ENCODE measurements at places on chromosomes 1 and 21.
A peak's percentile ranks its signal among the peaks of the same experiment; 100 is the strongest.

GRCh38 chr1:83702356-83702755 lies 296.6 kb downstream of the TTLL7 start:
- DNase-seq: no peak

DNA sequence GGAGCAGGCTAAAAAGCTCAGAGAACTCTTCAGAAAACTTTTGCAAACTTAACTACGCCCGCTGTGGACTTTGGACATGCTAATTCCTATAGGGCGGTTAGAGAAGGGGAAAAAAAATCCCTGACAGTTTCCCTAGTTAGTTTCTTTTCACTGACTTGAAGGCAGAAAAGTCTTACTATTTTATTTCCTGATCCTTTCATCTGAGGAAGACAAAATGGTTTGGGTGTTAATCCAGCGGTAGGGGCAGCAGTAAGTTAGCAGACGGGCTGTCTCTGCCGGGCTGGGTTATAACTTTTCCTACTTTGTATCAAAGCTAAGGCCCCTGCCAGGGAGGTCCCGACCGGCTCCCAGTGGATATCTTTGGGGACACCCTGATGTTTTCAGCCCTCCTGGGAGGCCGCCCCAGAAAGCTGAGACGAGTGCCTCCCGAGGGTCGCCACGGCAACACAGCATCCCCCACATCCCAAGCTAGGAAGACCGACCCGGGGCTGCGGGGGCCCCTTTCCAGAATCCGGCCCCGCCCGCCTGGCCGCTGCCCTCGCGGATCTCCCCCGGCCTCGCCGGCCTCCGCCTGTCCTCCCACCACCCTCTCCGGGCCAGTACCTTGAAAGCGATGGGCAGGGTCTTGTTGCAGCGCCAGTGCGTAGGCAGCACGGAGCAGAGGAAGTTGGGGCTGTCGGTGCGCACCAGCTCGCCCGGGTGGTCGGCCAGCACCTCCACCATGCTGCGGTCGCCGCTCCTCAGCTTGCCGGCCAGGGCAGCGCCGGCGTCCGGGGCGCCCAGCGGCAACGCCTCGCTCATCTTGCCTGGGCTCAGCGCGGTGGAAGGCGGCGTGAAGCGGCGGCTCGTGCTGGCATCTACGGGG lies 162.6 kb downstream of the RUNX1 start:
- DNase-seq: no peak

DNA sequence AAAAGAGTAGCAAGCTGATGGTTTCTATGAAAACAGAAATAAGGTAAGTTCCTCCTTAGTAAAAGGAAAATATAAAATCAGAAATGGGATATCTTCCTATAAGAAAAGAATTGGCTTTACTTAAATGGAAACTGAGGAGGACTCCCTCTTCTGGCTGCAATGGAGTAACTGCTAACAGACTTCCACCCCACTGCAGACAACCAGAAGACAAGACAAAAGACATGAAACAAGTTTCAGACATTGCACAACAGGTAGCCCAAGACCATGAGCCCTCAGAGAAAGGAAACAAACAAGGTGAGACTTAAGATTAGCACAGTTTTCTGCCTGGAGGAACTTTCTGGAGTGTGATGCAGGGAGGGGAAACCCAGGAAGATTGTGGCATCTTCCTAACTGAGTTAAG lies 17.0 kb upstream of the OLFML2B start:
- no peak for DNase-seq

DNA sequence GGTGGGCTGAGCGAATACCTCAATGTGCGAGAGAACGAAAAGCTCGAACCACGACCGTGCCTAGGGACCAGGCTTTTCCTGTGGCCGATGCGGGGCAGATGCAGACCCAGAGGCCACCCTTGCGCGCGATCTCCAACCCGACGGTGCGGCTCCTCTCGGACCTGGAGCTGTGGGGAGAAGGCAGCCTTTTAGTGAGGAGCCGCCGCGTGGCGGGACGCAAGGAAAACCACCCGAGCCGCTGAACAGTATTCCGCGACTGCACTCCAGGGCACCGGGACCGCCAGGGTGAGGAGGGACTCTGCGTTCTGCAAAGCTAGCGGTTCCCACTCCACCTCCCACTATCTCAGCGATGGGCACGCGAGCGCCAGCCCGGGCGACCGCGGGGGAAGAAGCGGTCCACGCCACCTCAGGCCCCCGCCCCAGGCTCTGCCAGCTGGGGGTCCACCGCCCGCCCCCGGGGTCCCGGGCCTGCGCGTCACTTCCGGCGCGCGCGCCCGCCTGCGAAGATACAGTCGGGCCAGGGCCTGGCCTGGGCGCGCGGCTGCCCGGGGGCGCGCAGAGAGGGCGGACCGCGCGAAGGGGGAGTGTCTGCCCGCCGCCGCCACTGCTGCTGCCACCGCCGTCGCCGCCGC lies 66.5 kb upstream of the PRKACB start:
- peak; percentile 55 for DNase-seq

DNA sequence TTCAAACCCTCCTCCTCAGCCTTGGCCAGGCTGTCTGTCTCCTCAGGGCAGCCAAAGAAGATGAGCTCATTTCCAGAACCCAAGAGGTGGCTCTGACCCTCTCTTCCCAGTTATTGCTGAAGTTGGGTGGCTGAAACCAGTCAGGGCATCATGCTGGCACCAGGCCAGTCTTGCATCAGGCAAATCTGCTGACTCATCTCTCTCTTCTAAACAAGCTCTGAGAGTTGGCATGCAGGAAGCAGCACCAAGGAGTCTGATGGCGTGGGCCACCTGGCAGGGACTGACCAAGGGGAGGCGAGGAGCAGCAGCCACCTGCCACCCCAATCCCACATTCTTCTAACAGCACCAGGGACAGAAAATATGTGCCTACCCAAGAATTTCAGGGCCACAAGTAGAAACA lies 104.8 kb upstream of the ATP1A1 start:
- DNase-seq: no peak

DNA sequence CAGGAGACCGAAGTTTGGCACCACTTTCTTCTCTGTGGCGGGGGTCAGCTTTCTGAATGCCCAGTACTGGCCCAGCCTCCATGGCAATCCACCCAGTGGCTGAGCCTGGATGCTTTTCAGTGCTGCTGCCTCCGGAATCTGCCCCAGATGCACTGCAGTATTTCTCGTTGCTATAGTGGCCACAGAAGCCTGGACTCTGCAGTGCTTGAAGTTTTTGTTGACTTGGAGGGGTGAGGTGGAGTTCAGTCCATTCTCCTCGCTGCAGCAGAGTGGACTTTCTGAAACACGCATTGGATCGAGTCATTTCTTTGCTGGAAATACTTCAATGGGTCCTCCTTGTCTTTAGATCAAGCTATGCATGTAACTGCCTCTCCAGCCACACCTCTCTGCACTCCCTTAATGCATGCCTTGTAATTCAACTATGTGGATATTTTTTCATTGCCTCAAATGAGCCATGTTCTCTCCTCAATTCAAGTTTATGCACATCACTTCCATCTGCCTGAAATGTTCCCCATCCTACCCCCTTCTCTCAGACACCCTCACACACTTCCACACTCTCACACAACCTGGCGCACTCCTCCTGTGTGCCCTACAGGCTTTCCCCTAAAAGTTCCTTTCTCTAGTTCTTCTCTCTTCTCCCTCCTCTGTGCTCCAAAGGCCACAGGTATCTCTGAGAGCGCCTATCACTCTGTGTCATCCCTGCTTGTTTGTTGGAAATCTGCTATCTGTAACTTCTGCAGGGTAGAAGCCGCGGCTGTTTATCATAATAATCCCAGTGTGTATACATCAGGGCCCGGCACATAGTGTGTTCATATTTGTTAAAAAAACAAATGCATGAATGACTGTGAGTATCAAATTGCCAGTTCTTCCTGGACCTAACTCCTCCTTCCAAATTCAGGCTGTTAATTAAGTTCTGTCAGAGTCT lies 16.5 kb downstream of the ADAM30 start:
- DNase-seq: no peak

DNA sequence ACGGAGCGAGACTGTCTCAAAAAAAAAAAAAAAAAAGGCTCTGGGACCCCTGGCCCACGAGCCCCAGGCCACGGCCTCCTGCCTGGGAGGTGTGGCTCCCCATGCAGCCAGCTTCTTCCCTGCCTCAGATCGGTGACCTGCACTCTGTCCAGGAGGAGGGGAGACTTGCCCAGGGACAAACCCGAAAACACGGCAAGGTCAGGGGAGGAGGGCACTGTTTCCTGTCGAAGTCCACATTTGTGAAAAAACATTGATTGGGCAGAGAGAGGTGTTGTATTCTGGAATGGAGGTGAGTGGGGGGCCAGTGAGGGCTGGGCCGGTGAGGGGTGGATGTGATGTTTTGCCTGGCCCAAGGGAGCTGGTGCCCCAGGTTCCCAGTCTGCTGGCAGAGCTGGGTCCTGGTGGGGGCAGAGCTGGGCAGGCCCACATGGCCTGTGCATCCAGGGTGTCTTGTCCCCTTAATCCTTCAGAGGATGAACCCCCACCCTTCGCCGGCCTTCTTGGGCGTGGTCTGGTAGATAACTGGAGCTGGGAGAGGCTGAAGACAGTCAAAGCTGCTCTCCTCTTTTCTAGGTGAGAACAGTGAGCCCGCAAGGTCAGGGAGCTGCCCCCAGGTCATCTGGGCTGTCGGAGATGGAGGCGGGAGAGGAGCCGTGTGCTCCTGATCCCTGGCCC lies 12.4 kb upstream of the FAAP20 start:
- no peak for DNase-seq

DNA sequence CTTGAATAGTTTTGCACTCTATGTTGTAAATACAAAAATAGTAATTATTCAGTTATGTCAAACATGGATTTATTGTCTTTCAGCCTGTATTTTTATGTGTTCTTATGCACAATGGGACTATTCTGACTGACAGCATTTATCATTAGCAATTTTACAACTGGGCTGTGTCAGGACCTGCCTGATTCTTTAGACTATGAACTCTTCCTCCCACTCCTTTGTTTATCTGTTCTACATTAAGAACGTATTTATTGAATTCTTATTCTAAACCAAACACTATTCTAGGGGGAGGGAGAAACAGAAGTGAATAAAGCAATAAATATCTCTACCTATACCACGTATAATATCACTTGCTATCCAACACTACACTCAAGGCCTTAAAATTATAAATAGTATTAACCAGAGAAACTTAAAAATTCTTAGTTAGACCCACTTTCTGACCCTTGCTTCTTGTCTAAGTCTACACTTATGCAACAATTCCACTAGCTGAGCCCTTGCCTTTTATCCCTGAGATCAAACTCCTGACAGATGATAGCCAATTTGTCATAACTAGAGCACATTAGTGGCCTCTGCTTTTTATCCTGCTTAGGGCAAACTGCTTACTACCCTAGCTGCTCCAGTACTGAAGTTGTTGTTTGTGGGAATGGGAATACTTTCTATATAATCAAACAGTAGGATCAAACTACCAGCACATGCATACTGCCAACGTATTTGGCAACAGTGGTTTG lies 494.3 kb downstream of the BRINP3 start:
- DNase-seq: no peak

DNA sequence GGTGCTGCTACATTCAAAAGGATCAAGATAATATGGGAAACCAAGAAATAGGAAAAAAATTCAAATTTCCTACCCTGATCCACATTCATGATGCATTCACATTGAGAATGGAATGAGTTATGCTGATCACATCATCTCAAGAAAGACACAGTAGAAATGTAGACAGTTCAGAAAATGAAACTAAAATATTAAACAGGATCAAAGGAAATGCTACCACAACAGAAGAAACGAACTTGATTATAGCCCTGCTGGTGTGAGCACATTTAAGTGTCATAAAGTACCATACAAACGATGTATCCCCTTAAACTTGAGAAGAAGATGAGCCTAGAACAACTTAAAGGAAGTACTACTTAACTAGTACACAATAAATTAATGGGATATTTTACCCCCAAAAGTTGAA lies 21.3 kb downstream of the SYDE2 start:
- DNase-seq: no peak

DNA sequence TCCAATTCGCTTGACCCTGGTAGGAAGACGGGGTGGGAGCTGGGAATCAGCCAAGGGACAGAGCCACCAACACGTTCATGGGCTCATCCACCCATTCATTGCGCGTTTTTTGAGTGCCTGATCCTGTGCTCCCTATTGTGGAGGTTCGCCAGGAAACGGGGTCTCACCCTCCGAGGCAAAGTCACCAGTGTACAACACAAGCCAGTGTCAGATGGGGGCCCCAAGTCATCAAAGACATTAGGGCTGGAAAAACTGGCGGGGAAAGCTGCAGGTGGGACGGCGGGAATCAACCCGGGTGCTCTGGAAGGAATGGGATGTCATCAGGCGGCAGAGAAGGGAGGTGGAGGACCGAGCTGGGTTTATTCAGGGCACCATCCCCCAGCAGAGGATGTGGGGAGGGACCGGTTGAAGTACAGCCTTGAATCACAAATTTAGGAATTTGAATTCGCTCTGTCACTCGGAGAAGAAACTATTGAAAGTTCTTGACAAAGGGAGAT lies 667 bp upstream of the NID1 start:
- no peak for DNase-seq

- DNase-seq: no peak
These were observed 25.7 kb upstream of the IVNS1ABP start for GRCh38 chr1:185342672-185343259.

- no peak for DNase-seq
These were observed 154.2 kb downstream of the RERE start for GRCh38 chr1:8663090-8663802.

GRCh38 chr1:2785631-2786328 lies 15.7 kb downstream of the TTC34 start:
- DNase-seq: no peak

- DNase-seq: no peak
These were observed 116.1 kb downstream of the SPATA17 start for GRCh38 chr1:217747156-217747769.
